ENCODE measurements at places on chromosomes 4 and X. TPM values are rescaled to one million over a fixed set of nuclear protein-coding genes. Genes with fewer than 3 reads are reported as not detected.

APLN gene
- 8.8 TPM for total RNA-seq

PDE6B gene
- 0.43 TPM for total RNA-seq

PARM1 gene
- 0.43 TPM for total RNA-seq

IL2 gene
- not detected for total RNA-seq

UCP1 gene
- total RNA-seq = not detected

NCAPG gene
- total RNA-seq = 14.5 TPM

MAGEA1 gene
- total RNA-seq = not detected
